GM03348 (cell line): ENCODE measurements at places on chromosomes 11 and 22.

- DNase-seq, result no peak
These were observed 2.5 kb upstream of the SMARCB1 start for GRCh38 chr22:23784215-23784732.

DNA sequence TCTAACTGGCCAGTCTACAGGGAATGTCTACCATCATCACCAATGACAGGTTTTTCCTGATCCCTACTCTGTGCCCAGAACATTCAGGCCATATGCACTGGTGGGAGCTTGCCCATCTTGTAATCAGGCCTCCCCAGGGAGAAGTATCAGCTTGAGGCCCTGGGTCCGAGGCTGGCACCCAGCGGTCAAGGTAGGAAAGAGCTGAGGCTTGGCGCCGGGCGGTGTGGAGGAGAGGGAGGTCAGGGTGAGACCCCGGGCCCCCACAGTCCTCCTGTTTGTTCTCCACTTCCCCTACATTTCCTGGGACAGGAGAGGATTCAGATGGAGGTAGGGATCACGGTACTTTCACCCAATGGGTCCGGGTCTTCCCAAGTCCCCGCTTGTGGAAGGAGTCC is 15.5 kb downstream of the TSKU start:
- DNase-seq, result no peak

DNA sequence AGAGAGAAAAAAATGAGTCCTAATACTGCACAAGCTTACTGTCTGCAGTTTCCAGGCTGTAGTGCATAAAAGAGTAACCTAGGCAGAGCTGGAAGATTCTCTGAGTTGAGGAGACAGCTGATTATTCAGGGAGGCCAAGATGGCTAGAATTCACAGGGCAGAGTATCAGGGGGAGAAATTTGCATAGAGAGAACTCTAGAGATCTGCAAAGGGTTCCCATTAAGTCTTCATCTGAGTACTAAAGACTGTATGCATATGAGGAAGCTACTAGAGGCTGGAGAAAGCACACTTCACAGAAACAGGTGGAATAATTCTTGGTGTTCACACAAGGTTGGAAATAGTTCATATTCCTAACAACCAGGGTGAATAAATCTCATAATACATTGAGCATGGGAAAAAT is 66.6 kb upstream of the RRAS2 start:
- DNase-seq, result no peak

DNA sequence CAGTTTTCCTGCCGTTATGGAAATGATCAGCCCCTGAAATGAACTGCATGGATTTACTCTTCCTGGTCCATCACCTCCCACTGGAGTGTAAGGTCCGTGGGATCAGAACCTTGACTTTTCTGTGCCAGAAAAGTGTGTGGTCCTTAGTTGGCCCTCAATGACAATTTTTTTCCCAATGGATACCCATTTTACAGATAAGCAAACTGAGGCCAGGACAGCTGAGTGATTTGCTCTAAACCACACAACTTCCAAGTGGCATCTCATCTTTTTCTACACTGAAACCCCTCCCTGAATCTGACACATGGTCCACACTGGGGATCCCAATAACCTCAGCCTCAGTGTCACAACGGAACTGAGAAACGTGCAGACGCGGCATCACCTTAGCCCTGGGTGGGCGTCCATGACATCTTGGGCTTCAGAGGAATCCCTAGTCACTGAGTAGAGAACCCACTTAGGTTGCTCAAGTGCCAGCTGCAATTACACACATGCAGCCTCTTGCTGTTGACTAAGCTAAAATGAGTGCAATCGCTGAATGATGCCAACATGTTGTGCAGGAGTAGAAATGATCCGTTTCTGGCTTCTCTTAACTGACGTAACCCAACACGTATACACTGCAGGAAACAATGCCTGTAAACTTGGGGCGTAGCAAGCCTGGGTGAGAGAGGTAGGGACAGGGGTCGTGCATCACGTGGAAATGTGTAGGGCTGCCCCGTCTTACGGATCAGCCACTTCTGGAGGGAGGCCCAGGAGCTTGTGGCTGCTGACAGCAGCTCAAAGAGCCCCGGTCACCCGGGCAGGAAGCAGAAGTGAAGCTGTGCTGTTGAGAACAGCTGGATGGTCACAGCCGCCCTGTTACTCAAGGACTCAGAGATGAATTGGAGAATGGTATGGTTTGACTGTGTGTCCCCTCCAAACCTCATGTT is 136.3 kb downstream of the SHANK2 start:
- no peak for DNase-seq

GRCh38 chr22:46272196-46272595 is 4.4 kb downstream of the TTC38 start:
- DNase-seq, result no peak
